ENCODE measurements at places on chromosomes 7 and 10. TPM values are rescaled to one million over a fixed set of nuclear protein-coding genes. Genes with fewer than 3 reads are reported as not detected.

CDNF gene
- total RNA-seq = 1.2 TPM

- no peak for ATAC-seq
These were observed 203.0 kb upstream of the MEOX2 start for GRCh38 chr7:15889507-15889906.

DNA sequence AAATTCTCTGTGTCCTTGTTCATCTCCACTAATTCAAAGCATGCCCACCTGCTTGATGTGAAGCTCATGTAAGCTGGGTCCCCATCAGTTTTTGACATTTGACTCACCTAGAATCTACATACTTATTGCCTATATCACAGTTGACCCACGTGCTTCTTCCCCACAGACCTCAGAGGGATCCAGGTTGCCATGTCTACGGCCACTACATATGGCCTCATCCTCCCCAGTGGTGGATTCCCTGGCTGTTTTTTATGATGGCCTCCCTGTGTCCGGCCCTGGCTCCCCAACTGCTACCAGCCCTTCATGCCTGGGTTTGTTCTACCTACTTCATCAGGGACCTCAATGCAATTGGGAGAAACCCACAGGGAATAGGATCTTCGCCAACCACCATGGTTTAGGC lies 187.4 kb upstream of the GDF10 start:
- no peak for ATAC-seq

- no peak for ATAC-seq
These were observed 332.1 kb downstream of the PTPRN2 start for GRCh38 chr7:158255558-158255957.

All from esophagus mucosa (tissue), 1 donor.